ENCODE measurements at places on chromosomes 12 and 14. TPM values are rescaled to one million over a fixed set of nuclear protein-coding genes. Genes with fewer than 3 reads are reported as not detected.

DNA sequence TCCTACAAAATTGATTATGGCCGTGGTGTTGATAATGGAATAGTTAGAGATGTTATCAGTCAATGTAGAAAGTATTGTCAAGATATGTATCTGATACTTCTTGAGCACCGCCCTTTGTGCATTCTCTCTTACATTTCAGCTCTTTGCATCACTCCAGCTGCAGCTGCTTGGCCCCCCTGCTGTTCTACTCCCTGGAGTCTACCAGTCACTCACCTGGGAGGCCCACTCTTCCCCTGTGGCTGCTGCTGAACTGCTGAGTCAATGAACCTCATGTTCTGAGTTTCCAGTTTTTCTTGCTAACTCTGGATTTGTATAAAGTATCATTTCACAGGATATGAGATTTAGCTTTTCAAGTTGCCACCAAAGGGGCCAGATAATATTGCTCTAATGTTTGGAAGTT lies 312.8 kb upstream of the SLC16A7 start:
- H3K27me3 ChIP-seq = no peaks in the 10 kb centered on the region
- no peak for DNase-seq
- no peak overlapping the region for H3K4me3 ChIP-seq
- no peaks in the 10 kb centered on the region for H3K36me3 ChIP-seq
- H3K27ac ChIP-seq = no peak overlapping the region

CDCA4 gene
- 59.6 TPM for total RNA-seq

DNA sequence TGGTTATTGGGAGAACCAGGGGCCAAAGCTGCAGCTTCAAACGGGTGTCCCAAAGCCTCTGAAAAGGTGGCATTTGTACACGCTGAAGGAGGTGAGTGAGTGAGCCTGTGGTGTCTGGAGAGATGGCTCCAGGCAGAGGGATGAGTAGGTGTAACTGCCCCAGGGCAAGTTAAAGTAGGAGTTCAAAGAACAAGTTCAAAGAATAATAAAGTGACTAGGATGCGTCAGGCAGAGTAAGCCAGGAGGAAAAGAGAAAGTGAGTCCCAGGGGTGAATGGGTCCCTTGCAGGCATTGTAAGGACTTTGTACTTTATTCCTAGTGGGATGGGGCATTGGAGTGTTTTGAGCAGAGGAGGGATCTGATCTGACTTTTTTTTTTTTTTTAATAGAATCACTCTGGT lies 201.4 kb upstream of the PWP1 start:
- H3K27me3 ChIP-seq = no peaks in the 10 kb centered on the region
- peaks cover 54% of the 10 kb centered on the region for H3K4me1 ChIP-seq
- DNase-seq = no peak
- H3K4me3 ChIP-seq = no peak overlapping the region
- no peak overlapping the region for H3K27ac ChIP-seq

- peaks cover 4% of the 10 kb centered on the region for H3K36me3 ChIP-seq
- H3K27ac ChIP-seq = peak overlapping the region; percentile 99
- peak overlapping the region; percentile 70 for H3K4me3 ChIP-seq
Measured at GRCh38 chr12:89225808-89226411, 126.4 kb downstream of the DUSP6 start.

LTB4R2 gene
- 12.2 TPM for total RNA-seq

GRCh38 chr12:132064631-132065030 lies 79.5 kb downstream of the DDX51 start:
- H3K4me3 ChIP-seq = no peak overlapping the region
- no peak for DNase-seq
- peaks cover 20% of the 10 kb centered on the region for H3K36me3 ChIP-seq
- H3K4me1 ChIP-seq = peaks cover 18% of the 10 kb centered on the region
- no peak overlapping the region for H3K27ac ChIP-seq

PIWIL1 gene
- total RNA-seq = not detected

MEG3 gene
- not detected for total RNA-seq

DNA sequence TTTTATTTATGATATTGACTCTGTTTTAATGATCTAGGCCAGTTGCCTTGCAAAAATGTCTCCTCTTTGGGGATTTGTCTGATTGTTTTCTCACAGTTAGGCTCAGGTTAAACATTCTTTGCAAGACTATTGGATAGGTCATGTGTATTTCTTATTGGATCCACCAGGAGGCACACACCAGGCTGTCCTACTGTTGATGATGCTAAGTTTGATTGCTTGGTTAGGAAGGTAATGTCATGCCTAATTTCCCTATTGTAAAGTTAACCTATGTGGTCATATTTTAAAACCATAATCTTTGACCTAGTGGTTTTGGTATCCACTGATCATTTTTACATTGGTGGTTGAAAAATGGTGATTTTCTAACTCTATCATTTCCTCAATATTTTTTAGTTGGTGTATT lies 137.1 kb downstream of the BRMS1L start:
- no peak overlapping the region for H3K4me3 ChIP-seq
- H3K27me3 ChIP-seq = no peaks in the 10 kb centered on the region
- no peak for DNase-seq
- no peaks in the 10 kb centered on the region for H3K36me3 ChIP-seq
- no peaks in the 10 kb centered on the region for H3K4me1 ChIP-seq

- H3K4me1 ChIP-seq = no peaks in the 10 kb centered on the region
- no peak for DNase-seq
- H3K4me3 ChIP-seq = no peak overlapping the region
- H3K27ac ChIP-seq = no peak overlapping the region
- peaks cover 4% of the 10 kb centered on the region for H3K27me3 ChIP-seq
Measured at GRCh38 chr12:115382681-115383080, 698.7 kb upstream of the TBX3 start.

RERGL gene
- total RNA-seq = not detected

DNA sequence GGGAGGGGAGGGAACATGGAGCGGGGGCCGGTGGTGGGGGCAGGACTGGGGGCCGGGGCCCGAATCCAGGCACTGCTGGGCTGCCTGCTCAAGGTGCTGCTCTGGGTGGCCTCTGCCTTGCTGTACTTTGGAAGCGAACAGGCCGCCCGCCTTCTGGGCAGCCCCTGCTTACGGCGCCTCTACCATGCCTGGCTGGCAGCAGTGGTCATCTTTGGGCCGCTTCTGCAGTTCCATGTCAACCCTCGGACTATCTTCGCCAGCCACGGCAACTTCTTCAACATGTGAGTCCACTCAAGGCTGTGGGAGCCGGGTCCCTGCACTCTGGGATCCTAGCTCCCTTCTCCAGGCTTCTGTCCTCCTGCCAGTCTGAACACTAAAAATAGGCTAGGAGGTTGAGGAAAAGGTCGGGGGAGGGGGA lies 1.1 kb downstream of the FITM1 start:
- peaks cover under 1% of the 10 kb centered on the region for H3K36me3 ChIP-seq
- peaks cover 20% of the 10 kb centered on the region for H3K4me1 ChIP-seq
- no peak for DNase-seq
- H3K27me3 ChIP-seq = no peaks in the 10 kb centered on the region

DNA sequence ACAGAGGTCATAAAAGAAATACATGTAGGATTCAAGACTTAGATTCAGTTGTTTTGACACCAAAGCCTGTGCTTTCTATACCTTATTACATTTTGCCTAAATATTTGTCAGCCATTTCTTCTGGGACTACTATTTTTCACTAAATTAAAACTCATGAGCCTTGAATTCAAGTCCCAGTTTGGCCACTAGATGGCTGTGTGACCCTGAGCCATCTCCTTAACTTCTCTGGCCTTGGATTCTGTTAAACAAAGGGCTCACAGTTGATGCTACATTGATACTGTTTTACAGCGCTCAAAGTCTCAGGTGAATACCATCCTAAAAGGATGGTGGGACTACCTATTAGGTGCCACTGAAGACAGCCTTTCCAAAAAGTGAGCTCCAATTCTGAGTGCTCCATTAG lies 39.6 kb upstream of the CCDC198 start:
- no peaks in the 10 kb centered on the region for H3K4me1 ChIP-seq
- H3K36me3 ChIP-seq = no peaks in the 10 kb centered on the region
- H3K27me3 ChIP-seq = peaks cover 4% of the 10 kb centered on the region
- no peak overlapping the region for H3K4me3 ChIP-seq
- DNase-seq = peak; percentile 45

GPR65 gene
- total RNA-seq = 11.1 TPM

DNA sequence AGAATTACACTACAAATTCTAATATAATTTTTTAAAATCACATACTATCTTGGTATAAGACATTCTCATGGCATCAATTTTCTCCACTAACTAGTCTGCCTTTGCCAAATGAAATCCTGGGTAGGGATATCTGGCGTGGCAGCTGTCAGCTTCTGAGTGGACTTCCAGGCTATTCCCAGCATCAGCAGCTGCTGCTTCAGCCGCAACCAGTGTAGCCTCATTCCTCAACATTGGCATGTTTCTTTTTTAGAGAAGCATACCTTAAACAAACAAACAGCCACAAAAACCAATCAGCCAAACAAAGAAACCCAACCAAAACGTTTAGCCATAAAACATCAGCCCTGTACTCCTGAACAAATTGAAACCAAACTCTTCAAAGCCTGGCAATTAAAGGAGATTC lies 235.8 kb downstream of the SSPN start:
- peaks cover 11% of the 10 kb centered on the region for H3K36me3 ChIP-seq
- DNase-seq = no peak
- no peaks in the 10 kb centered on the region for H3K4me1 ChIP-seq
- H3K27me3 ChIP-seq = no peaks in the 10 kb centered on the region
- no peak overlapping the region for H3K27ac ChIP-seq
- no peak overlapping the region for H3K4me3 ChIP-seq

LUM gene
- not detected for total RNA-seq

GRCh38 chr12:79266343-79267144 lies 402.0 kb downstream of the SYT1 start:
- no peak overlapping the region for H3K4me3 ChIP-seq
- no peaks in the 10 kb centered on the region for H3K4me1 ChIP-seq
- no peak overlapping the region for H3K27ac ChIP-seq

CLECL1 gene
- 1.7 TPM for total RNA-seq

RAB15 gene
- total RNA-seq = 2.4 TPM

DNA sequence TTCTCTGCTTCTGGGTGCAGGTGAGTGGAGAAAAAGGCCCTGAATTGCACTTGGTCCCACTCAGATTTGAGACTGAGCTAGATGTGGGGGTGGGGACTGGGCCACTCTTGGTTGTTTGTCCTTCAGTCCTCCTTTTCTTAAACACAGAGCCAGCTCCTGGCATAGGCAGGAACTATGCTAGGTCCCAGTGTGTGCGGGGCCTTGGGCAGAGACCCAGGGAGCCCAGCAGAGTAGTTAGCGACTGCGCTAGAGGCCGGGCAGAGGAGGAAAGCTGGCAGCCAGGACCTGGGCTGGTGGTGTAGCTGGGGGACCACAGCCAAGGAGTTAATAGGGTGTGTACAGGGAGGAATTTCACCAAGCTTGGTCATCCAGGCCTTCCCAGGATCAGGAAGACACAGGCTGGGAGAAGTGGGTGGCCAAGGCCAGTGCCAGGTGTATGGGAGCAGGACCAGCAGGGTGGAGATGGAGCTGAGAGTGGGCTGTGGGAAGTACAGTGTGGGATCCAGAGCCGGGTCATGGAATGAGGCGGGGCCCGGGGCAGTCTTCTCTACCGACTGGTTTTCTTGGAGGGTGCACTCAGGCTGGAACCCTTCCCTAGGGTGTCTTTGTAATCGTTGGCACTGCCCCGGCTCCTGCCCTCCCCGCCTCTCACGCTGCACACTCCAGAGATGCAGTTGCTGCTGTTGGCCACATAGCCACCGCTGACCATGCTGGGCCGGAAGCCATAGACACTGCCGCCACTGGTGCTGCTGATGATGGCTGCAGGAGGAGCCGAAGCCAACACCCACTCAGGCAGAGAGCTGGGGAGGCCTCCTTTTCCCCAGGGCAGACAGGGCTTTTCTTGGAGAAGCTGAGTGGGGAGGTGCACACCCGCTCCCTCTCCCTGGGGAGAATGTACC lies 8.7 kb downstream of the KRT71 start:
- no peak for DNase-seq
- no peak overlapping the region for H3K4me3 ChIP-seq
- H3K27ac ChIP-seq = no peak overlapping the region
- H3K4me1 ChIP-seq = no peaks in the 10 kb centered on the region

- H3K36me3 ChIP-seq = no peaks in the 10 kb centered on the region
- H3K27ac ChIP-seq = no peak overlapping the region
- DNase-seq = no peak
Measured at GRCh38 chr14:105087963-105088811, 23.0 kb upstream of the GPR132 start.

CLEC1B gene
- not detected for total RNA-seq

- no peaks in the 10 kb centered on the region for H3K36me3 ChIP-seq
- no peak overlapping the region for H3K4me3 ChIP-seq
- DNase-seq = no peak
- H3K4me1 ChIP-seq = peaks cover 19% of the 10 kb centered on the region
- H3K27me3 ChIP-seq = peaks cover 21% of the 10 kb centered on the region
- H3K27ac ChIP-seq = no peak overlapping the region
Measured at GRCh38 chr12:104960464-104960863, 2.4 kb upstream of the SLC41A2 start.

RSRC2 gene
- total RNA-seq = 127 TPM

Data from activated naive CD4-positive, alpha-beta T cell treated with anti-CD3 and anti-CD28 coated beads for 36 hours (primary cell).